Aorta (tissue), 5 donors: ENCODE measurements at places on chromosomes 7 and 10. TPM values are rescaled to one million over a fixed set of nuclear protein-coding genes. Genes with fewer than 3 reads are reported as not detected.

DNA sequence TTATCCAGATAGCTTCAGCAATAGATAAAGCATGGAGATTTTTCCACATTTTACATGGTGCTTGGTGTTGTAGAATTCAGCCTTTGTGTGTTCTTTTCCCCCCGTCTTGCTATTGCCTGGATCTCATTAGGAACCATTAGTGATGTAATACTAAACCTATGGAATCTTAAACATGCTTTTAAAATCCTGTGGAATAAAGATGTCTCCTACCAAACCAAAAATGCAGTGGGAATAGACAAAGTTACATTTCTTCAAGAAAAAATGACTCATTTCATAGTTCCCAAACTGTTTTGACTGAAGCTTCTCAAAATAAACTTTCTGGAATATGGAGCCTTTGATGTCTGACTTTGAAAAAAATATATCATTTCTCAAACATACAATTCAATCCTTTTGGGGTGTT, 44.0 kb downstream of the CALD1 start:
- DNase-seq = no peak

OPALIN gene
- not detected for polyA plus RNA-seq

PRRT4 gene
- polyA plus RNA-seq = 0.28 TPM

SKIDA1 gene
- 0.15 TPM for polyA plus RNA-seq

OPN4 gene
- polyA plus RNA-seq = not detected

- peak; percentile 89 for DNase-seq
Observed at GRCh38 chr10:46106410-46107255, 60.6 kb upstream of the MSMB start.

ANKRD2 gene
- polyA plus RNA-seq = 3.1 TPM

DNA sequence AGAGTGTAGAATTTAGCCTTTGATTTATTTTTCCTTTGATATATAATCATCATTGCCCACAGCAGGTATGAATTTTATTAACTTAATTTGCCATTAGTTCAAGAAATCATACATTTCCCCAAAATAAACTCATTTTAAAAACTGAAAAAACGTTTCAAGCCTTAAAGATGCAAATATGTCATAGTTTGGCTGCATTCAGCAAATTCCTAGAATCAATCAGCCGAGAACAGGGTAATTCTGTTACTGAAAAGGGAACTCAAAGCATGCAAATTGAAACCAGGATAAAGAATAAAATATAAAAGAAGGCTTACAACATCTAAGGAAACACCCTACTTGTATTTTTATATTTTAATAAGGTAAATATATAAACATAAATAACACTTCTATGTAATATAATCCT, 233.8 kb upstream of the PRKCQ start:
- no peak for DNase-seq

- DNase-seq = no peak
Observed at GRCh38 chr7:134328900-134329299, 12.2 kb upstream of the SLC35B4 start.

ITPRID1 gene
- polyA plus RNA-seq = not detected

DNA sequence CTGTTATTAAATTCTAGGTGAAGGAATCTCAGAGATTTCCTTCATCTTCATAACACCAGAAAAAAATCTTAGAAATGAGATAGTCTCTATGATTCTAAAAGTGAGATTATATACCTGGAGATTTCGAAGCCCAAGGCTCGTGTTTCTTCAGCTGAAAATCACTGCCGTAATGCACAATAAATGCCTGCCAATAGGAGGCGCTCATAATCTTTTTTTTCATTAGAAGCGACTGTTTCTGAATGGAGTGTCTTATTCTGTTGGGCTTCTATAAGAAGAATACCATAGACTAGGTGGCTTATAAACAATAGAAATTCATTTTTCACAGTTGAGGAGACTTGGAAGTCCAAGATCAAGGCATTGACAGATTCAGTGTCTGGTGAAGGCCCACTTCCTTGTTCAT, 294.7 kb downstream of the PRKG1 start:
- no peak for DNase-seq

GRCh38 chr7:50651271-50651989, 86.2 kb upstream of the DDC start:
- DNase-seq = no peak

- no peak for DNase-seq
Observed at GRCh38 chr7:120030876-120031275, 242.1 kb upstream of the KCND2 start.

GRCh38 chr7:138602451-138602850, 98.7 kb downstream of the SVOPL start:
- DNase-seq = no peak

IL2RA gene
- polyA plus RNA-seq = 0.33 TPM

DNA sequence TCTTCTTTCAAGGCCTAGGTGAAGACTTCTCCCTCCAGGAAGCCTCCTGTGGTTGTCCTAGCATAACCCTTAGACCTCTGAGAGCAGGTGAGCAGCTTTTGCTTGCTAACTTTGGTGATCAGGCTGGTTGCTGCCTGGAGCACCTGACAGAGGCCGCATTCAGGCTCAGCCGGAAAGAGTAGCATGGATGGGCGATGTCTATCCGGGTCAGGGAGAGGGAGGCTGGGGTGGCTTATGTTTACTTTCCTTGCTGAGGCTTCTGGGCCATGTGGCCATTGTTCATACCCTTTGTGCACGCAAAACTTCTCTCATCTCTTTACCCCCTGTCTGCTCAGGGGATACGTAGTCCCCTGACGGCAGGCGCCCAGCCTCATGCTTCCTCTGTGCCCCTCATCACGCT, 27.4 kb upstream of the PCBD1 start:
- peak; percentile 5 for DNase-seq

DNA sequence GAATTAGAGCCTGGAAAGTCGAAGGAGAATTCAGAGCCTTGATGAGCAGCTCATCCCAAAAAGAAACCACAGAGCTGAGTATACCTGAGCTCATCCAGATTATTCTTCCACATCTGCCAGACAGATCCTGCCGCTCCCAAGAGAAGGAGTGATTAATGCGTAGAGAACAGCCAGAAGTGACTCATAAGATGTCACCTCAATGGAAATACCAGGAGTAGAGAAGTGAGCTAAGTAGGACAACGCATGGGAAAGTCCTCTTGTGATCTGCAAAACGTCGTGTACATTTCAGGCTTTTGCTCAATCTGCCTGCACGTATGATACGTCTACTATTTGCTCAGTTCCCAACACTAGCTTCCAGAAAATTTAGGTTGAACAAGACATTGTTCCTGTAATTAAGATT, 230.5 kb upstream of the AUTS2 start:
- DNase-seq = no peak

ADAM12 gene
- 0.13 TPM for polyA plus RNA-seq

RNLS gene
- 9.7 TPM for polyA plus RNA-seq

DNA sequence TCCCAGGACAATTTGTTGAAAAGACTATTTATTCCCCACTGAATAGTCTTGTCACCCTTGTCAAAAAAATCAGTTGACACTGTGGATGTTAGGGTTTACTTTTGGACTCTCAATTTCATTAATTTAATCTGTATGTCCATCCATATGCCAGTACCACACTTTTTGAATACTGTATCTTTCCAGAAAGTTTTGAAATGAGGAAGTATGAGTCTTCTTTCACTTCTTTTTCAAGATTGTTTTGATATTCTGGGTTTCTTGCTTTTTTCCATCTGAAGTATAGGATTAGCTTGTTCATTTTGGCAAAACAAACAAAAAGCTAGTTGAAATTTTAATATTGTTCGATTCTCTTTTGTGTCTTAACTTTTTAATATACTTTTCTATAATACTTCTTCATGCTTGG, 21.7 kb downstream of the KLHDC10 start:
- DNase-seq = no peak

DNA sequence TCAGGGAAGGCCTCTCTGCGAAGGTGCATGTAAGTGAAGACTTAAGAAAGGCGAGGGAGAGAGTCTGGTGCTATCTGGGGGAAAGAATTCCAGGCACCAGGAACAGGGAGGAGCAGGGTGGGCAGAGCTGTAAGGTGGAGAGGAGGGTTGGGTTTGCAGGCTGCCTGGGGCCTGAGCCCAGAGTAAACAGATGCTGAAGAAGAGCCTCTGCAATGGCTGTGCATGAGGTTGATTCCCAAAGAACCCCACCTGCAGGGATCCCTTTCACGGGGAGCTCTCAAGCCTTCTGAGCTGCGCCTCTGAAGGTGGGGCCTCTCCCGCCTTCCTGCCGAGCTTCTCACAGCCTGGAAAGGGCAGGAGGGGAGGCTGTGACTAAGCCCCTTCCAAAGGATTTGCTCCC, 115.1 kb downstream of the RNF216 start:
- DNase-seq = no peak
